ENCODE measurements at places on chromosomes 1 and 21.
A peak's percentile ranks its signal among the peaks of the same experiment; 100 is the strongest.

DNA sequence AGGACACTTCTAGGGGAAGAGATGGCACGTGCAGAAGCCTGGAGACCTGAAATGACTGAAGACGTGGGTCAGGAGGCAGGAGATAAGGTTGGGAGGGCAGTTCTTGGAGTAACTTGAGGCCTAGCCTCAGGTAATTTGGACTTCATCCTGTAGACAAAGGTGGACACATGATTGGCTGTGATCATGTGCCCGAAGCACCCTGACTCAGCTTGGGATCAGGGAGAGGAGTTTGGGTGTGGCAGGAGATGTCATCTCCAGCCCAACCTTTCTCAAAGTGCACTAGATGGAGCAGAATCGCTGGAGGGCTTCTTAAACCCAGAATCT is 1.5 kb downstream of the SLC66A1 start:
- DNase-seq: no peak

DNA sequence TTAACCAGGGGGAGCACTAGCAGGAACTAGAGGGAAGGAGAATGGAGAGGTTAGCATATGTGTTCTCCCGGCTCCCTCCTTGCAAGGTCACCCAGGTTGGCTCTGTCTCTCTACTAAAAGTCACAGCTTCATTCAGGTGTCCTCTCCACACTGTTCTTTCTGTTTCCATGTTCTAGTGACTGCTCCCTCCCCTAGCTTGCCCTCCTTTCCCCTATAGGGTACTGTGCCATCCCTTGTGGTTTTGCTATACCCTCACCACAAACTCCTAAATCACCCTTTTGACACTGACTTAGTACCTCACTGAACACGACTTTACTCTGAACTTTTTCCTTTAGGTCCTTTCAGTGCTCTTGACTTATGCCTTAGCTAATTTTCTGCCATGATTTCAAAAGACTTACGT is 389.3 kb downstream of the ST6GALNAC3 start:
- no peak for DNase-seq

GRCh38 chr21:32189688-32190483 is 89.0 kb downstream of the MIS18A start:
- no peak for DNase-seq

DNA sequence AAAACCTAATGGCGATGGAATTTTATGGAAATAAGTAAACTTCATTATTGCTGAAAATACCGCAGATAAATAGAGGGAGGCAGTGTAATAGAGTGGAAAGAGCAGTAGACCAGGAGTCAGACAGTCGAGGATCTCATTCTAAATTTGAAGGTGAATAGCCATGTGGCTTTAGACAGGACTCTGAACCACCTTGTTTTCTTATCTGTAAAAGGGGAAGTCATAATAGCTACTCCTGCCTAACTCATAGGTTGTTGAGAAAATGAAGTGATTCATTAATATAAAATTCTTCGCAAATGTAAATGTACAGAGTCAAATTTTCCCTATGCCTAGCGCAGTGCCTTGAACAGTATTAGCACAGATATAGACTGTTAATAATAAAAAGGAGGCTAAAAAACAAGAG is 14.8 kb downstream of the RPS6KC1 start:
- DNase-seq: no peak

GRCh38 chr1:55580845-55581332 is 365.7 kb upstream of the USP24 start:
- DNase-seq: peak; percentile 94

DNA sequence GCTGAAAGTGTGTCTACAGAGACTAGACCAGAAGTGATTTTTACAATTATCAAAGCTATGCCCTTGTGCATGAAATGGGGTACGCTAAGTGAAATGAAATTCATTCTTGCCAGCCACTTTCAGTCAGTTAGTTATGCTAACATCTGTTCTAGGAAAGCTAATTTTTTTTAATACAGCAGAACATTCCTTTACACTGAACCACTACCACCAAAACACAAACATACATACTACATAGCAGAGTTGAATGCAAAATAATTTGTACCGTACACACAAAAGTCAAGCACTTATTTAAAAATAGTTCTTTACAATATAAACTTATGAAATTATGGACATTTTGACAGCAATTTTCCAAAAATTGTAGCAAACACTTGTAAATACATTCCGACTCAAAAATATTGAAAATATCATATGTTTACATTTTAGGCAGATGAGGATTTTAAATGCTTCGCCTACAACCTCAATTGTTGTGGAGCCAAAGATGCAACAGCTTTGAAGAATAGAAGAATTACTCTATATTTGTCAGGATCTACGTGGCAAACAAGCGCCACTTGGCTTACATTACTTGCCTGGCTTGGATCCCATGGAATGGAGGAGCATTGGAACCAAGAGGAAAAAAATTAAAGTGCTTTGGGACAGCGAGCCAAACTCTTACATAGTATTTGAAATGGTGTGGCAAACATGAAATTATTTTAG is 30.6 kb downstream of the WLS start:
- DNase-seq: peak; percentile 52

DNA sequence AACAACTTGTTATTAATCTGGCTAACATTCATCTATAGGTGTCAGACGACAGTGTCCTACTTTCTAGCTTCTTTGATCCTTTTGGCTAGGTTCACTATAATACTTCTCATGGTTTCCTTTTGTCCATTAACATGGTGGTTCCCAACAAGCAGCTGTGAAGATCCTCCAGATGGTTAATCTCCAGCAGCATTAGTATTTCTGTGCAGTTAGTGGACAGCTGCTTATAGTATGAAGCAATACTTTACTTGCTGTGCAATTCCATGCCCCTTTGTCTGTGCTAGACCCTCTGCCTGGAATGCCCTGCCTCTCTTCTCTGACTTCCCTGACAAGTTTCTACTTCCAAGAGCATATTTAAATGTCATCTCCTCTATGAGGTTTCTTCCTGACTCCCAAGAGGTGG is 41.7 kb upstream of the ARHGAP29 start:
- DNase-seq: peak; percentile 60

- DNase-seq: peak; percentile 38
Observed at GRCh38 chr1:29712284-29712651, 475.9 kb downstream of the PTPRU start.

GRCh38 chr1:192810253-192810880 is 1.5 kb downstream of the RGS2 start:
- peak; percentile 55 for DNase-seq

DNA sequence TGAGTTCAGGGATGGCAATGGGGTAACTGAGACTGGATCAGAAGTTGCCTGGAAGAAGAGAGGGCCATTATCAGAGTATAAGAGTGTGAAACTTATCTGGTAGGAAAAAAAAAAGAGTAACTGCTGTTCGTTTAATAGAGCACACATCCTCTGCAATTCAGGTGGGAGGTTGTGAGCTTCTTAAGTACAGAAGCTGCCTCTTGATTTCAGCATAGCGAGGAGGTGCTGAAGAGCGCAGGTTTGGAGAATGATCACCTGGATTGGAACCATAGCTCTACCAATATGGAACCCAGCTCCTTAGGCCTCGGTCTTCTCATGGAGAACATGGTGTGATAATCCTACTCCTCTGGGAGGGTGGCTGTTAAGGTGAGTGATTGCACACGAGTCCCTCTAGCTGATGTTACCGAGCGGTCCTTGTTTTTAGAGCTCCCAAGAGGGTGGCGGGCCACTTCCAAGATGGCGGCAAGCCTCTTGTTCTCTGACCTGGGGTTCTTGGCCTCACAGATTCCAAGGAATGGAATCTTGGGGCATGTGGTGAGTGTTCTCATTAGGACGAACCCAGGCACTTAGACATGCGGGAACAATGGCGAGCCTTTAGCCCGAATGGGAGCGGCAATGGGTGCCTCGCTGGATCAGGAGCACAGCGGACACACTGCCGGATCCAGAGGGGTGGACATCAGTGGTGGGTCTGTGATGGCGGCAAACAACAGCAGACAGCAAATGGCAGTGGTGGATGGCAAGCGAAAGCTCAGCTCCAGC is 3.3 kb upstream of the MX1 start:
- DNase-seq: no peak

DNA sequence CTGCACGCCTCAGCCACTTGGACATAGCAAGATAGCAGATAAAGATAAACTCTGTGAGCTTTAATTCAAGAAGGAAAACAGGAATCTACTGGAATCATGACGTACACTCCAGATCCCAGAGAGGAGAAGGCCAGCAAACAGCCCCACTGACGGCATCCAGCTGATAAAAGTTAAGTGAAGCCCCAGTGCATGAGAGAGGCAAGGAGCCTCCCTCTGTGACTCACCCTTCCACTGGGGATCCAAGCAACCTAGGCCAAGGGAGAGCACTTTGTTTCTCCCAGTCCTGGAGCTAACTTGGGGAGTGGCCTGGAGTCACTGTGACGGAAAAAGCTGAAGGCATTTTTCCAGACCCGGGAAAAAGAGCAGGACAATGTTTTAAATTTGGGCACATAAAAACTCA is 270.0 kb downstream of the AKT3 start:
- DNase-seq: peak; percentile 66

DNA sequence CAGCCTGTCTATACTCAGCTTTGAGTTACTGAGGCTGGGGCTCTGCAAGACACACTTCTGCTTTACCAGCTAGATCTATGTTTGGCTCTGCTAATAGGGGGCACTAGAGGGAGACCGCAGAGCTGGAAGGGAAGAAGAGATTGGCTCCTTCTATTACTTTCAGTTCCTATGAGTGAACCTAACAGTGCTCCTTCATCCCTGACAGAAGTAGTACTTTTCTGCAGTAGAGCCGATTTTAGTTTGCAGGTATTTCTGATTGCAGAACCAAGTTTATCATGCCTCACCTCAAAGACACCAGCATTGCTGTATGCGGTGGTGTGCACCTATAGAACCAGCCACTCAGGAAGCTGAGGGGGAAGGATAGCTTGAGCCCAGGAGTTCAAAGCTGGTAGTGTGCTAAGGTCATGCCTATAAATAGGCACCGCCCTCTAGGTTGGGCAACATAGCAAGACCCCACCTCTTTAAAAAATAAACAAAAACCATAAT is 5.7 kb upstream of the ZDHHC18 start:
- DNase-seq: no peak

DNA sequence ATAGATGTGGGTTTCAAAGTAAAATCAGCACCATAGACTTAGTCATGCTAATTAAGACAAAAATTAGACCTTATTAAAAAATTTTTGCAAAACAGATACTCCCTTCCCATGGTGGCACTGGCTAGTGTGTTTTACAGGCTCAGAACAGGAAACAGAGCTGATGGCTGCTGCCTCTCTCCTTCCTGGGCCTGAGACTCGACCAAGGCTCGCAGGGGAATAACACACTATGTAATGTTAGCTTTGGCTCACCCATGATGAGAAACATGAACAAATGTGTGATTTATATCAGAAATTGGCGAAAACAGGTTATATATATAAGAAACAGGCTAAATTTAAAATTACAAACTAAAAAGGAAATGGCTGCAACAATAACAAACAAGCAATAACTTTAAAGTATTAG is 50.7 kb downstream of the ERG start:
- no peak for DNase-seq

GRCh38 chr1:57576756-57577155 is 152.9 kb upstream of the DAB1 start:
- no peak for DNase-seq

DNA sequence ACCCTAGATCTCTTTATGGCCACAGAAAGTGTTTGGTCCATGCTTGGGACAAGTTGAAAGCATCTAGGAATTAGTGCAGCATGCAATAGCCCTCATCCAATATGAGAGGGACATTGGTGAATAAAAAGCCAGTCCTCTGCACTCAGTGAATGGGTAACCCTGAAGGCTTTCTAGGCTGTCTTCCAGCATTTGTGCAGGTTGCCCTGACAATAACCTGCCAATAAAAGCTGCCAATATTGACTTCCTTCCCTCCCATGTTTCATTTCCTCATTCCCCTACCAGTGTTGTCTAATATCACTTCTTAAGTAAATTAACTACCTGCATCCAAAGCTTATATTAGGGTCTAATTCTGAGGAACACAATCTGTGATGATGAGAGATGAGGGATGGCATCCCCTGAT is 563.6 kb upstream of the NEGR1 start:
- DNase-seq: no peak

DNA sequence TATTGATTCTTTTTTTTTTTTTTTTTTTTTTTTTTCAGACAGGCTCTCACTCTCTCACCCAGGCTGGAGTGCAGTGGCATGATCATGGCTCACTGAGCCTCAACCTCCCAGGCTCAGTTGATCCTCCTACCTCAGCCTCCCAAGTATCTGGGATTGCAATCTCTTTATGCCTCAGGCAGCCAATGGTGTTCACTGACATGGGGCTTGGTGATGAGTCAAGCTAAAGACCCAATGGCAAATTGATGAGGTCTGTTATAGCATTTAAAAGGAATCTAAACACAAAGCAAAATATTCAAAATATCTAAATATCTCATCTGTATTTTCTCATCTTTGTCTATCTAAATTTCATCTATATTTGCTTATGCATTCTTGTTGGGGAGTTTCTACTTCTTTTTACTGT is 30.5 kb upstream of the CAMSAP2 start:
- DNase-seq: no peak

DNA sequence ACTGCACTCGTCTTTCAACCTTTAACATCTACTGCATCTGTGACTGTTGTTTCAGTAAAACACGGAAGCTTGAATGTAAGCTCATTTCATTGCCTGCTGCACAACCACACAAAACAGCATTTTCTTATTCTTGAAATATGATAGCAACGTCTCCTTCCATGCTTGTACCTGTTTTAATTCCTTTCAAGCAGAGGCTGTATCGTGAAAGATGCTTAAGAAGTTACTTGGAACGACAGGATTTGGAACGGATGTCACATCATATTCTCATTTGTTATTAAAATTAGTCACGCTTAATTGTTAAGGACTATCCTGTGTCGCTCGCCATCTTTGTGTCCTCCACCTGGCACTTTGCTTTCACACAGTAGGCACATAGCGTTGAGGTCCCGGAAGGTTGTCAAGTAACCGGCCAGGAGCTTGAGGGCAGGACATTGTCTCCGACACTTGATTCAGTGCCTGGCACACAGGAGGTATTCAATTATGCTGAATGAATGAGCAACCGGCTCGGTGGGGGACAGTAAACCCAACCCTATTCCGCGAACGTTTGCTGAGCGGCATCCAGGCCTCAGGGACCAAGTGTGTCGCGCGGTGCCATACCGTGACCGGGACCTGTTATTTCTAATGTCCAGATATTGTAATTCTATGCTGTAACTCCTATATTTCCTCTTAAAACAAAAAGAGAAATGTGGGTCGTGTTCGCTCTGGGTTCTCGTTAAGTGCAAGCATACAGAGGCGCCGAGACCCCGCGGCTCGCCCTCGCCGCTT is 499 bp upstream of the SH3GLB1 start:
- peak; percentile 15 for DNase-seq

- DNase-seq: no peak
Observed at GRCh38 chr1:230431527-230431926, 5.4 kb upstream of the PGBD5 start.

GRCh38 chr1:9128520-9129265 is at the start of gene GPR157:
Gene GPR157 (minus strand): TSS chr1:9129102. CDS start chr1:9129027, 75 bp downstream.
- DNase-seq: peak; percentile 72

- no peak for DNase-seq
Observed at GRCh38 chr21:45508607-45509565, 33.4 kb downstream of the SLC19A1 start.

- DNase-seq: peak; percentile 82
Observed at GRCh38 chr1:168082008-168082876, 54.5 kb downstream of the GPR161 start.

All from iris pigment epithelial cell (primary cell).